ENCODE measurements at places on chromosomes 2 and 18. TPM values are rescaled to one million over a fixed set of nuclear protein-coding genes. Genes with fewer than 3 reads are reported as not detected.
A peak's percentile ranks its signal among the peaks of the same experiment; 100 is the strongest.

DNA sequence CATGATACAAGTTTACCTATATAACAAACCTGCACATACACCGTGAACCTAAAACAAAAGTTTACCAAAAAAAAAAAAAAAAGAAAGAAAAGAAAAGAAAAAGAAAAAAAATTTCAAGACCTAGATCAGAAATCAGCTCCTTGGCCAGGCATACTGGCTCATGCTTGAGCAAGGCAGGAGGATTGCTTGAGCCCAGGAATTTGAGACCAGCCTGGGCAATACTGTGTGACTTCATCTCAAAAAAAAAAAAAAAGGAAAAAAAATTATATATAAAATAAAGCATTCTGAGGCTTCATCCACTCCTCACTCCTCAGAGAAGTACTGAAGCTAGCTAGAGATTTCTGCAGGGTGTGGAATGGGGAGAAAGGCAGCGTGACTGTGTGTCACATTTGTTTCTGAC lies 11.8 kb upstream of the PROC start:
- DNase-seq: no peak

- DNase-seq: no peak
Observed at GRCh38 chr2:39732482-39732881, 46.6 kb downstream of the THUMPD2 start.

GRCh38 chr2:138389063-138389462 lies 112.5 kb upstream of the SPOPL start:
- no peak for DNase-seq

DNA sequence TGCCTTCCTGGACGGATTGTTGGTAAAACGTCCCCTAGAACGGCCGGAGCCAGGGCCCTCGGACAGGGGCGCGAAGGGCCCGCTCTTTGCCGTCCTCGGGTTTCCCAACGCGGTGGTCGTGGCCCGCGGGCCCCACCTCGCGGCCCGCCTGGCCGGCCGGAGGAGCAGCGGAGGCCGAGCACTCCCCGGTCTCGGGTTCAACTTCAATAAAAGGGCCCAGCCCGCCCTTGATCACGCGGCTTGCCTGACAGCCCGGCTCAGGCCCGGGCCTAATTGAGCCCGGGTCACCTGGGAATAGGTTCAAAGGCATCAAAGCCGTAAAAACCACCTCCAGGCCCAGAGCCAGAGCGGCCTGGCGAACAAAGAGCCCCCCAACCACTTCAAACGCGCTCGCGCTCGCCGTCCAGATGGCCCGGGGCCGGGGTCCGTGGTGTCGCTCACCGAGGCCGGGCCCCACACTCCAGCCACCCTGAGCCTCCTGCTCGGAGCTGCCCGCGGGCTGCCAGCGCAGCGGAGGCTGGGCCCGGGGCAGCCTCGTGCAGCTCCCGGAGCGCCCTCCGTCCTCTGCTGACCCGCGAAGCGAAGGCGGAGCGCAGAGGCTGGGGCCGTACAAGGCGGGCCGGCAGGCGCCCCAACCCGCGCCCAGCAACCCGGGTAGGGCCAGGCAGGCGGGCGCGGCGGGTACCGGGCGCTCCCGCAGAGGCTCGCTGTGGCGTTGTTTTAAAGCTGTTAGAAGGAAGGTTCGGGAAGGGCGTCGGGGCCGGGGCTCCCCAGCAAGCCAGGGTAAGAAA lies 1.1 kb upstream of the TWIST2 start:
- no peak for DNase-seq

- DNase-seq: no peak
Observed at GRCh38 chr18:58249712-58250111, 205.7 kb downstream of the NEDD4L start.

- DNase-seq: no peak
Observed at GRCh38 chr2:237806334-237806733, 7.8 kb downstream of the RBM44 start.

DNA sequence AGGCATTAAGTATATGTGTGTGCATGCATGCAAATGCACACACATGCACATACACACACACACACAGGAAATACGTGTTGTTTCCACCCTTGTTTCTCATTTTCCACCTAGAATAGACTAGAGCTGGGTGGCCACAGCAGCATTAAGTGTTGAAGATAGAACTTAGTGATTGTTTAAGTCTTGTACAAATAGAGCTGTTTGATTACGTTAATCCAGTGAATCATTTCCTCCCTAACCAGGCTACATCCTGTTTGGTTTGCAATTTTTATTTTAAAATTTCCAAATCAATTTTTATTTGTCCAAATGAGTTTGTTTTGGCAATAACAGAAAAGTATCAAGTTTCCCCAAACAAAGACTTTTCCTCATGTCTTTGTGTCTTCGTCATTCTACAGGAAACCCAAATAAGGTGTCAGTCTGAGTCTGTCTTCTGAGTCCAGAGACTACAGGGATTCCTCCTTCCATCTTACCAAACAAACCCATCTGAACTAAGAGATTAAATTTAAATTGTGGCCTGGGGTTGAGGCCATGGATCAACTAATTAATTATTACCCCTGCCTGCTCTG lies 74.6 kb upstream of the GALNT5 start:
- no peak for DNase-seq

DNA sequence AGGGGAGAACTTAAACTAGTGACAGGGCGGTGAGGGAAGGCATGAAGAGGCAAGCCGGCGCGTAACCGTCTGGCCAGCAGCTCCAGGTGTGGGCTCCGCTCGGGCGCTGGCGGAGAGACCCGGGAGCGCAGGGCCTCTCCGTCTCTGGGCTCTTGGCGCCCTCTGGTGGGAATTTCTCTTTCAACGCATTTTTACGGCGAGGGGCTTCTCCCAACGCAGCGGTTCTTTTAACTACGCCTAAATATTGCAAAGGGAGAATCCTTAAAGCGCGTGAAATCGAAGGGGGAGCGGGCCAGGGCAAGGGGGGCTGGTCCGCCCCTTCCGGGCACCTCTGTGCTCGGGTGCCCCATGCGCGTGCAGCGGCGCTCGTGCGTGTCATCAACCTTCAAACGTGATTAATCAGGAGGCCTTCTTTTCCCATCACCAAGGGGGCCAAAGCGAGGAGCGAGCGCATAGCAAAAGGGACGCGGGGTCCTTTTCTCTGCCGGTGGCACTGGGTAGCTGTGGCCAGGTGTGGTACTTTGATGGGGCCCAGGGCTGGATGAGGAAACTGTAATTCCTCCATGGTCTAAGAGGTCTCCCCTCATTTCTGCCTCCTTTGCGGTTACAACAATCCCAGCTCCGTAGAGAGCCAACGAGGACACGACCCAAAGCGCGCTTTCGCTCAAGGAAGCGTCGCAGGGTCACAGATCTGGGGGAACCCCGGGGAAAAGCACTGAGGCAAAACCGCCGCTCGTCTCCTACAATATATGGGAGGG lies 762 bp upstream of the GAD1 start:
- DNase-seq: peak; percentile 77

GRCh38 chr18:2096551-2096950 lies 474.8 kb downstream of the METTL4 start:
- no peak for DNase-seq

DNA sequence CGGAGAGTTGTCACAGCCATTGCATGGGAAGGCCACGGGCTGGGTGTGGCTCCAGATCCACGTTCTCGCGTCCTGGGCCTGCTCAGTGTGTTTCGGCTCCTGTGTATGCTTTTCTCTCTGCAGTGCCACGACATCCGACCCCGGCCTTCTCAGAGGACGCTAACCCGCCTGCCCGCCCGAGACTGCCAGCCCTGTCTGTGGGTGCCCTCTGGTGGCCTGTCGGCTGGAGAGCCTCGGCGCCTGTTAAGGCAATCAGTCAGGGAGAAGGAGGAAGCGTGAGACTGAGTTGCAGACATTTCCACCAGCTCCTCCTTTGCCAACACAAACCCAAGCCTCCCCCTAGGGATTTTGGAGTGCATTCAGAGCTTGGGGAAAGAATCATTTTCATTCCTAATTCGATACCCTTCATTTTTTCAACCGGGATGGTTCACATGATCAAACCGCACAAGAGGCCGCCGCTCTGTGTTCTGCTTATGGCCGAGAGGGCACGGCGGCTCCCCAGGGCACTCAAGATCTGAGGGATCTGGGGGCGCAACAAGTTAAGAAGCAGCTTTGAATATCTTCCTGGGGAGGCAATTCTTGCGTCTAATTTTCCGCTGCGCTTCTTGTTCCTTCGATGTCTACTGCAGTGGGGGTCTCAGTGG lies 37.5 kb upstream of the ZBTB7C start:
- peak; percentile 76 for DNase-seq

DNA sequence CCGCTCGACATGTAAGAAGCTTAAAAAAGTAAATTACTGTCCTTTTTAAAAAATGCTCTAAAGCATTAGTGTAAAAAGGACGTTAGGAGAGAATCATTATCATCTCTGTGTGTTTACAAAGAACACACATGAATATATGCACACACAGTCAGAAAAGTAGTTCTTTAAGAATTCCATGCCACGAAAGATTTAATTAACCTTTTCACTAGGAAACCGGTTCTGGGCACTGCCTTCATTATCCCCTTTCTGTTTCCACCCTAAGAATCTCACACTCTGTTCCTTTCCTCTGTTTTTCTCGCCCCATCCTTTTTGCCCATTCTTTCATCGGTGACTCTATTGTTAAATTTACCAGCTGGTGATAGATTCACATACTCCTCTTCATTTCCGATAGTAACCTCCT lies 338.6 kb downstream of the DCC start:
- no peak for DNase-seq

DNA sequence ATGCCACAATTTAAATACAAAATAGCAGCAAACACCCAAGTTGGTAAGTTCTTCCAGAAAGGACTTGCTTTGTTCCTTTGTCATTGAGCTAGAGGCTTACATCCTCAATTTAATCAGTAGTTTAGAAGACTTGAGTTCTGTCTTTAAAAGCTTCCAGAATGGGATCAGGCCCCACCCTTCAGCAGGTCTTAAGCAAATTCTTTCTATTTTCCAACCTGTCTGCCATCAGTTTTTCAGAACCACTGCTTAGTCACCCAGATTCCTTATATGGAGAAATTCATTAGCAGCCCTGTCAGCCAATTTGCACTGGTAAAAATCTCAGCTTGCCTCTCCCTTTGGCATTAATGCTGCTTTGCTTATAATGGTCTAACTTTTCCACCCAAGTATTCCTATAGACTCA lies 263.6 kb upstream of the HNMT start:
- DNase-seq: no peak

DNA sequence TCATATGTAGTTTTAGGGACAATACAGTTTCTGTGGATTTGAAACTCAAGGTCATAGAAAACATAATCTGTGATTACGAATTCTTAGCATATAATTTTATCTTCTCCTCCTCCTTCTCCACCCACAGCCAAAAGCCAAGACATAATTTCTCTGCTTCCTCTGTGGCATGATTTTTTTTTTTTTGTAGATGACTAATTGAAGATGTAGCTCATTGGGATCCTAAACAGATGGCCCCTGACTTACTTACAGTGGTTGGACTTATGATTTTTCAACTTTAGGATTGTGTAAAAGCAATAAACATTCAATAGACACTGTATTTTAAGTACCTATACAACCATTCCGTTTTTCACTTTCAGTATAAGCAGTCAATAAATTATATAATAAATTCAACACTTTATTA lies 42.3 kb downstream of the FSIP2 start:
- no peak for DNase-seq

DNA sequence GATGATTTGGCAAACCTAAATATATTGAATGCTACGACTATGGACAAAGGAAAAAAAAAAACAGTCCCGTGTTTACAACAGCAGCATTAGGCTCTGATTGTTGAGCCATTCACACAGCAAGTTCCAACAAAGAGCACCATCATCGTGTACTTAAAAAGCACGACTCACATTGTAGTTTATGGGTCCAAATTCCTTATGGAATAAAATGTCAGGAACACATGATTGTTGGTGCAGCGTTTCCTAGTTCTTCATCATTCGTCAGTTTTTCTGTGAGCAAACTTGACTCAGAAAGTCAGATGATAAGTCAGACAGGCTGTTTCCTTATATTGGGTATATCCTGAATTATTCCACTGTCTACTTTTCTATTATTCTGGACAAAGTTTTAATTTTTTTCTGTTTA lies 10.0 kb upstream of the KIDINS220 start:
- DNase-seq: no peak

GRCh38 chr18:58856881-58857280 lies 7.8 kb upstream of the ZNF532 start:
- DNase-seq: no peak

- DNase-seq: peak; percentile 82
Observed at GRCh38 chr2:230987137-230988020, 8.5 kb upstream of the SPATA3 start.

DNA sequence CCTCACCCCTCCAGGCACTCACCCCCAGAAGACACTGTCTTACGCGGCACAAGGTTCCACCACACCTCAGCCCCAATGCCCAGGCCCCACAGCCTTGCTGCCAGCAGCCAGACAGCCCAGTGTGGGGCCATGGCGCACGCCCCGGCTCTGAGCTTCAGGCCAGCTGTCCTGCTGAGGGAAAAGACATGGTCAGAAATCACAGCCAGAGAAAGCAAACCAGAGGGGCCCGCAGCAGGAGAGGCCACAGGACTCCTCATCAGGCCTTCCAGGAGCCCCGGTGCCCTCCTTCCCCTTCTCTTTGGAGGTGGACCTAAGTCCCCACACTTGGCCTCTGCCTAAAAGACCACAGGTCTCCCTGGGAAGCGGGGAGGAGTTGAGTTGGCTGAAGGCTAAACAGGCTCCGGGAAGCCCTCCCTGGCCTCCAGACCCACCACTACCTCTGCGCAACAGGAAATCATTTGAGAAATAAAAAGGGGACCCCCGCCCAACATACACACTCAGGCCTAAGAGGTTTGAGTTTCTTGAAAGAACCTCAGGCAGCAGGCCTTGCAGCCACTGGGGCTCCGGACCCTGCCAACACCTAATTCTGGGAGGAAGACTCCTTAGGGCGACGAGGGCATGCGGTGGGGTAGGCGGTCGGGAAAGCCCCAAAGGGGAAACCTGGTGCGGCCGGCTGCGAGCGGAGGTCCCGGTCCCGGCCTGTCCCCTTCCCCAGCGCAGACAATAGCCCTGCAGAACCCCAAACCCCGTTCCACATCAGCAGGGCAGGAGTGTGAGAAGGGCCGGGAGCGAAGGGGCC lies 1.9 kb downstream of the SEMA4C start:
- DNase-seq: peak; percentile 41

DNA sequence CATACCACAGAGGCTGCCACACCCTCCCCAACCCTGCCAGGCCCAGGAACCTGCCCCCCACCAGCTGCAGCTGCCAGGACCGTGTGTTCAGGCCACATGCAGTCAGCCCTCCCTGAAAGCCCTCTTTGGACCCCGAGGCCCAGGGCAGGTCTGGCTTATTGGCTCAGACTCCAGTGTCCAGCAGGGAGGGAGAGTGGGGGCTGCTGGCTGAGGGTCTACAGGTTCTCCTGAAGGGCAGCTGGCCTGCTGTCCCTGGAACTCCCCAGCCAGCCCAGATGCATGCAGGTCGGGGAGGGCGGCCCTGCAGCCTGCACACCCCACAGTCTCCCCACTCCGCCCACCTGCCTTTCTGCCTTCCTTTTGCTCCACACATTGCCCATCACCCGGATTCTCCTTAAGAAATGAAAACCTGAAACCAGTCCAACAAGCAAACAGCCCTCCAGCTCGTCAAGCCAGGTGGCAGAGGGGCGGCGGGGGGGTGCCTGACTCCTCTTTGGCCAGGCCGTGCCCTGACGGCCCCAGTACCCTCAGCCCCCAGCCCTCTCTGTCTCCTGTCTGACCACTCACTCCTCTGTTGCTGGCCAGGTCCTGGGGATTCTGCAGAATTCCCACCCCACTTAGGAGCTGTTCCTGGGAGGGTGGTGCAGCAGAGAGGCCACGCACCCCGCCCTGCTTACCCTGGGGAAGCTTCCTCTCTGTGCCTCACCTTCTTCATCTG lies 18.0 kb downstream of the GPR35 start:
- DNase-seq: peak; percentile 13

Gene C18orf63
- total RNA-seq: not detected

Gene RSAD2
- total RNA-seq: 72.4 TPM

Gene VIL1
- not detected for total RNA-seq

Gene CNTNAP5
- total RNA-seq: not detected

Gene ERFE
- 0.37 TPM for total RNA-seq

Gene PSD4
- total RNA-seq: 394 TPM

All from activated CD8-positive, alpha-beta T cell treated with anti-CD3 and anti-CD28 coated beads, Interleukin-2, amount 10 ng/mL, durations not matched to agents 7 days and 5 days (primary cell).